Activated CD8-positive, alpha-beta memory T cell treated with anti-CD3 and anti-CD28 coated beads for 4 hours (primary cell): ENCODE measurements at places on chromosomes 6 and 20.

DNA sequence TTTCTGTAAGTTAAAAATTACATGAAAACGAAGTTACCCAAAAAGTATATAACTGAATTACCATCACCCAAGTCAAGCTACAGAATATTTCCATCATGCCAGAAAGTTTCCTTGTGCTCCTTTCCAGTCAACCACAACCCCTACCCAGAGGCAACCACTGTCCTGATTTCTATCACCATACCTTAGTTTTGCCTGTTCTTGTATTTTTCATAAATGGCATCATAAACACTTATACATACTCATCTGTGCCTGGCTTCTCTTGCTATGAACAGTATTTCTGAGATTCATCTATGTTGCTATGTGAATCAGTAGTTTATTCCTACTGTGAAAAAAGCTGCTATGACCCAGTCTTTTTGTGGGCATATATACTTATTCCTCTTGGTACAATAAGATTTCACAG is 7.4 kb downstream of the FKBP5 start:
- no peak for DNase-seq

DNA sequence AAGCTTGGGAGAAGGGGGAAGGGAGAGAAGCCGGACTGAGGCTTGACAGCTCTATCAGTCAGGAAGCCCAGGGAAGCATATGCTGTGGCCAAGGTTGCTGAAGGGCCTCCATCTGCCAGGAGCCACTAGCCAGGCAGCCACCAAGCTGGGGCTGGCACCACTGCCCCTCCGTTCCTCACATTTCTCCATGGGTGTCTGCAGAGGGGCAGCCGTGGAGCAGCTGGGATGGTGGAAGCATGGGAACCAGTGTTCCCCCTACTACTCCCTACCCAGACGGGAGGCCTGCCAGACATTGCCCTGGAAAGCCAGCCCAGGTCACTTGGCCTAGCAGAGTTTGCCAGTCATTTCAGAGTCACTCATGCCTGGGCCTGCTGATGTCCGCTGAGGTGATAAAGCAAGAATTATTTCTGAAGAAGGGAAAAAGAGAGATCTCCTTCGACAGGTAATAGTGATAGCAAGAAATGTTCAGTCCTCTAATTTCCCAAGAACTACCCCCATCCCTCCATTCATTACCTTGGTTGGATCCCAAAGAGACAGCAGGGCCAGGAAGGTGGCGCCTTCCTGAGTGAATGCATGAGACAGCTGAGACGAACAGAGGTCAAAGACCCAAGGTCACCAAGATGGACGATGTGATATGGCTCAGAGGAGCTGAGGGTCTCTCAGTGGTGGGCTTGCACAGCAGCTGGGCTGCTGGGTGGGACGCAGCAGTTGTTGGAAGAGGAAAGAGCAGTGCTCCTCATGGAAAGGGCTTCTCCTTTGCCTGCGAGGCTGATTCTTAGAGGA is 21.9 kb downstream of the SNPH start:
- no peak for DNase-seq

GRCh38 chr20:57664924-57665588 is 44.8 kb downstream of the PMEPA1 start:
- DNase-seq, result no peak

GRCh38 chr6:137754366-137754765 is 112.7 kb upstream of the TNFAIP3 start:
- no peak for DNase-seq

- DNase-seq, result no peak
Measured at GRCh38 chr20:10597637-10598036, 76.2 kb downstream of the JAG1 start.

- DNase-seq, result no peak
Measured at GRCh38 chr6:161271343-161272030, 2.4 kb downstream of the AGPAT4 start.

DNA sequence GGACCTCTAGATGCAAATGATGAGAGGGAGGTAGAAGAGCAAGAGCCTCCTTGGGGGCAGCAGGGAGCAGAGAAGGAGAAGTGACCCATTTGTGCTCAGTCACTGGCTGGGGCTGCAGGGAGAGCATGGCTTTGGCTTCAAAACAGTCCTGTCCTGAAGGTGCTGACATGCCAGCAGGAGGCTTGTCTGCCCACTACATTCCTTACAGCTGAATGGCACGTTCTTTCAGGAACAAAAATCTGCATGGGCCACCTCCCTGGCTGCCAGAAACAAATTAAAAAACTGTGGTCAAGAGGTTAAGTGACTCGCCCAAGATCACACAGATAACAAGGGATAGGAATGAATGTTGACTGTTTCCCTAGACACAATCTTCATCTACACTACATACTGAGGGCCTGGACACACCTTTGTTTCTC is 188.8 kb downstream of the HIVEP2 start:
- DNase-seq, result no peak

DNA sequence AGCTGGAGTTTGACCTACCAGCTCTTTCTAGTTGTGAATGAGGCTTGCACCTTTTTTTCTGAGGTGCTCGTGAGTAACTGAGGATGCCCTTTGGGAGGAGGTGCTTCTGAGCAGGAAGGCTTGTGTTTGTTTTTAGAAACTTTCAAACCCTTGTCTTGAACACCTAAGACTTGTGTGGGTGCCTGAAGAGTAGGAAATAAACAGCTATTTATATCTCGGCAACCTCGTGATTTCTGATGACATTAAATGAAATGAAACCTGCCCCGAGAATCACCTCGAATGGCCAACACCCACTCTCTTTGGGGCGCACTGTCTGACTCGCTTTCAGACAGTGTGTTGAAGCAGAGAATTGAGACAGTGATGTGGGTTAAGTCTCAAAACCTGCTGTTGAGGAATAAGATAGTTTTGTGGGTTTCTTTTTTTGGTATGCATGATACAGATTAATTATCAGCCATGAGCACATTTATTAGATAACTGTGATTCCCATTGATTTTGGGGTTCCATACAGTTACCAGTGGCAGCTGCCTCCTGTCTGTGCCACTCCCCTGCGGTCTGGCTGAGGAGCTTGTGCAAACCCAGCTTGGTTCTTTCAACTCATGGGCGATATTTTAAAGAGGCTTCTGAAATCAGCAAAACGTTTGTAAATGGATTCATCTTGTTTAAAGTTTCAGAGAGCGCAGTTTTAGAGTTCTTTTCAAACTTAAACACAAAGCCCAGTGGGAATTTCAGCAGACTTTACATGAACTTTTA is 8.4 kb downstream of the IRF4 start:
- DNase-seq, result no peak

GRCh38 chr20:22802296-22802695 is 217.9 kb upstream of the FOXA2 start:
- DNase-seq, result no peak

GRCh38 chr20:47468290-47469050 is 33.2 kb upstream of the NCOA3 start:
- DNase-seq, result no peak
